Esophagus squamous epithelium (tissue), 5 donors: ENCODE measurements at places on chromosomes 5 and 9. TPM values are rescaled to one million over a fixed set of nuclear protein-coding genes. Genes with fewer than 3 reads are reported as not detected.
A peak's percentile ranks its signal among the peaks of the same experiment; 100 is the strongest.

DNA sequence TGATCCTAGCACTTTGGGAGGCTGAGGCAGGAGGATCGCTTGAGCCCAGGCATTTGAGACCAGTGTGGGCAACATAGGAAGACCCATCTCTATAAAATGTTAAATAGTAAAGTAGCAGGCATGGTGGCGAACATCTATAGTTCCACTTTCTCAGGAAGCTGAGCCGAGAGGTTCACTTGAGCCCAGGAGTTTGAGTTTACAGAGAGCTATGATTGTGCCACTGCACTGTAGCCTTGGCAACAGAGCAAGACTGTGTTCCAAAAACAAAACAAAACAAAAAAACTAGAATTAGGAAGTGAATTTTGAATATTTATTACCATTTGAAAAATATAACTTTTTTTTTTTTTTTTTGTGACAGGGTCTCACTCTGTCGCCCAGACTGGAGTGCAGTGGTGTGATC lies 26.8 kb upstream of the PAX5 start:
- no peak for DNase-seq

- no peak for DNase-seq
These were observed 91.1 kb upstream of the ARRDC3 start for GRCh38 chr5:91474201-91474600.

GRCh38 chr5:171397599-171397998 lies 9.9 kb downstream of the NPM1 start:
- DNase-seq, result no peak

DNA sequence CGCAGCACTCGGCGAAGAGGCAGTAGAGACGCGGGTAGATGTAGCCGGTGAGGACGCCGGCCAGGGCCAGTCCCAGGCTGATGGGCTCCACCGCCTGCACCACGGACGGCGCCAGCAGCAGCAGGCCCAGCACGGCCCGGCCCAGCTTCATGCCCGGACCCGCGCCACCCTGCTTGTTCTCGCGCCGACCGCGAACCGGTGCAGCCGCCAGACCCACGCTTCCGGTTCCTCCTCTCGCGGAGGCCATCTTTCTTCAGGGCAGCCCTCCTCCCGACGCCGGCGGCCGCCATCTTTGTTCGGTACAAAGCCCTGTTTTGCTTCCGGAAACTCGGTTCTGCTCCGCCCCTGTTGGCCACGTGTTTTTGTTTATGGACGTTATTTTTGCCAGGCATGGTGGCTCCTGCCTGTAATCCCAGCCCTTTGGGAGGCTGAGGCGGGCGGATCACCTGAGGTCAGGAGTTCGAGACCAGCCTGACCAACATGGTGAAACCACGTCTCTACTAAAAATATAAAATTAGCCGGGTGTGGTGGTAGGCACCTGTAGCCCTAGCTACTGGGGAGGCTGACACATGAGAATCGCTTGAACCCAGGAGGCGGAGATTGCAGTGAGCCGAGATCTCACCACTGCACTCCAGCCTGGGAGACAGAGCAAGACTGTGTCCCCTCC lies at the start of gene TOR1A:
TSS of gene TOR1A (minus strand) at position 202 of the 667 bp plus-strand sequence. CDS start at position 151, 51 bp downstream.
- peak; percentile 74 for DNase-seq

GRCh38 chr5:57004800-57005199 lies 52.9 kb upstream of the MIER3 start:
- DNase-seq, result no peak

DNA sequence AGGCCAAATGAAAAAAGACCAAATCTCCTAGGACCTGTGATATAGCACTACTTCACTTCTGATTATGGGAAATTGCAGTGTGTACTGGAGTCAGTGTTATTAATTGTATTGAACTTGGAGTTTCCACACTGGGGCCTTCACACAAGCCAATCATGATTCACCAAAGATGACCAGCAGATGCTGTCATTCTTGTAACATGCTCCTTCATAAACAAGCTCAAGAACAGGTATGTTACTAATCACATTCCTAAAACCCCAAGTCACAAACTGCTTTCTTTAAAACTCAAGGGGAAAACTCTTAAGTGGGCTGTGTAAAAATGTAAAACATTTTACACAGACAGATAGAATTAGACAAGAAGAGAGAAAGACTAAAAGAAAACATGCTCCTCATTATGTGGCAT lies 5.6 kb downstream of the KLHL3 start:
- no peak for DNase-seq

DNA sequence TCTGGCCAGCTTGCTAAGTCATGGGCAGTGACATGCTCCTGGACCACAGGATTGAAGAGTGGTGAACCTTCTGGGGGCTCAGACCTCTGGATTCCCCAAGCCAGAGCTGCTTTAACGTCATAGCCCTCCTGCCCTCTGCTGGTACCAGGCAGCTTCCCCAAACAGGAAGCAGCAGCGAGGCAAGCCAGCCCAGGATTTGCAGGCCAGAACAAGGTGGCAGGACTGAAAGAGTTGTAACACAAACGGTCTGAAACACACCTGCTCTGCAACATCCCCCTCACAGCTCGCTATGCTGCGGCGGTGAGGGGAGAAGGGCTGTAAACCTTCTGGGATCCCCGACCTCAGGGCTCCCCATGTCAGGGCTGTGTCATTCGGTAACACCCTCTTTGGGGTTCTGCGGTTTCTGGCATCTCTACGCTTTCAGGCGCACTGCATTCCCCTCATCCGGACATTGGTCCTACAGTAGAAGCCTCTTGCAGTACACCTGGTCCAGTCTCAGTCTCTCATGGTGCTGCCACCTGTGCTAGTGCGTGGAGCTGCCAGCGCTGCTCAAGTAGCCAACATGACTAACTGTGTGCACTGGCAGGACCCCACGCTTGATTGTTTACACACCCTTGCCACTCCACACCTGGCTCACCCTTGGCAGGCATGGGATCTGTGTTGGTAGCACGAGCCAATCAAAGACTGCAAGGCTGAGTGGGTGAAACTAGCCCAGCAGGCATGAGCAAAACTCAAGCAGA lies 893.3 kb downstream of the PTPRD start:
- DNase-seq, result no peak

DNA sequence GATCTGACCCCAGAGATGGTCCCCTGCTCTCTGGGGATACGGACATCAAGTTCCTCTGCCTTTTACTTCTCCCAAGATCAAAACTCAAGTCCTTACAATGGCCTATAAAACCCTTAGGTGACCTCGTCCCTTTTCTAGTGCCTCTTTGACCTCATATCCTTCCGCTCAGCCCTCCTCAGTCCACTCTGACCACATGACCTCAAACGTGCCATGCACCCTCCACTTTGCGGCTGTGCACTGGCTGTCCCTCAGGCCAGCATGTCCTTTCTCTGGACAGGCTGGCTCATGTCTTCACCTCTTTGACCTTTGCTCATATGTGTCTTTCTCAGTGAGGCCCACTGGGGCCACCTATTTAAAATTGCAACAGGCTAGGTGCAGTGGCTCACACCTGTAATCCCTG lies 14.7 kb downstream of the TRMO start:
- no peak for DNase-seq

- no peak for DNase-seq
These were observed 108.0 kb downstream of the STARD4 start for GRCh38 chr5:111404270-111404769.

- DNase-seq, result no peak
These were observed 51.5 kb downstream of the PCDH1 start for GRCh38 chr5:141826674-141827073.

DNA sequence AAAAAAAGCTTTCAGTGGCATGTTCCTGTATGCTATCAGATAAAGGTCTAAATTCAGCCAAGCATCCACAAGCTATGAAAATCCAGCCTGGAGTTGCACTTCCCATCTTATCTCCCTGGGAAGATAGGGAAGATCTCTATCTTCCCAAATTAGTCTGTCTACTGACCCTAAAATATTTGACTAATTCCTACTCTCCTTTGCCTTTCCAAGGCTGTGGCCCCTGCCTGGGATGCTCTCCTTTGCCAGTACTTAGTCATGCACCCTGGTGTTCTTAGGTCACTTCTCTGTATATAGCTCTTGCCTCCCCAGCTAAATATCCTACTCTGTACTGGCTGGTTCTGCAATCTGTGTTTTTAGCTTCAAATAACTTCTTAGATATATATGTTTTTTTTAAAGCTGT lies 44.0 kb upstream of the PLPP1 start:
- no peak for DNase-seq

GRCh38 chr5:37889612-37890317 lies 49.9 kb upstream of the GDNF start:
- no peak for DNase-seq

PAEP gene
- not detected for total RNA-seq

WWC1 gene
- 16.6 TPM for total RNA-seq

SPATA6L gene
- 3.0 TPM for total RNA-seq
